ENCODE measurements at places on chromosomes 1 and 21. TPM values are rescaled to one million over a fixed set of nuclear protein-coding genes. Genes with fewer than 3 reads are reported as not detected.

RIT1 gene
- total RNA-seq = 21.7 TPM

RUNX3 gene
- 1.8 TPM for total RNA-seq

CYP4X1 gene
- 1.5 TPM for total RNA-seq

IL12RB2 gene
- 0.41 TPM for total RNA-seq

CAPN8 gene
- total RNA-seq = not detected

GOLT1A gene
- total RNA-seq = not detected

TIPRL gene
- 28.7 TPM for total RNA-seq
